ENCODE measurements at places on chromosomes 11 and 22.

- DNase-seq: no peak
These were observed 3.0 kb downstream of the PTPRCAP start for GRCh38 chr11:67434395-67434881.

DNA sequence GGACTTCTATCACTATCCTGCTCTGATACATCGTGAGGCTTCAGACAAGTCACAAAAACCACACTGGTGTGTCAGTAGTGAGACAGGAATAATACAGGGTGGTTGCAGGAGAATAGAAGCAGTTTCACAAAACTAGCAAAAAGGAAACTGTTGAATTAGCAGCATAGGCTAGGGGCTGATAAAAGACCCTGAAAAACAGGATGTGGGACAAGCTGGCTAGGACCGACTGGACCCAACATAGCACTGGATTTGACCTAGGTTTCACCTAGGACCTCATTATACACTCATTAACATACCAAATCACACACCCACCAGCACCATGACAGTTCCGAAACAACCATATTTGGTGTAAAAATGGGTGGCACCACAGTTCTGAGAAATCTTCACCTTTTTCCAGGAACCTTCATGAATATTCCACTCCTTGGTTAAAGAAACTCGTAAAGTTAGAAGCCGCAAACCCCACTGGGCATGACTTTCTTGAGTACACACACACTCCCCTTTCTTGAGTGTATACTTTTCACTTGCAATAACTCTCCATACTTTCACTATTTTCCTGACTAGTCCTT, 76.2 kb downstream of the SLC1A2 start:
- DNase-seq: no peak

GRCh38 chr11:115276191-115276590, 228.0 kb downstream of the CADM1 start:
- no peak for DNase-seq

DNA sequence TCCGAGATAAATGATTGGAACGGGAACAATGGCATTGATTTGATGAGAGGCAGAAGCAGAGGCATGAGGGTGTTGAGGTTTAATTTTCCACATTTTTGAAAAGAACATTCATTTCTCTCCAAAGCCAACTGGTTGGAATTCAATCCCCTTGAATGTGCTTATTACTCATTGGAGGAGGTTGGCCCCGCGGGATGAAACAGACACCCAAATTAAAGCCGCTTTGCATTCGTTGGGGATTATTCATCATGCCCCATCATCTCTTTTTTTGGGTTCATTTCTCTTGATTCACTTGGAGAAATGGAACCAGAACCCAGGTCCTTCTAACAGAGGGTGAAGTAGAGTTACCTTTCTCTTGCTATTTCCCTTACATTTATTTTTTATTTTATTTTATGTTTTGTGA, 47.6 kb upstream of the PARVG start:
- DNase-seq: no peak

- DNase-seq: no peak
These were observed 422.5 kb downstream of the TMEM135 start for GRCh38 chr11:87460279-87460678.

GRCh38 chr22:38401336-38402084, 53.5 kb downstream of the KCNJ4 start:
- DNase-seq: no peak

DNA sequence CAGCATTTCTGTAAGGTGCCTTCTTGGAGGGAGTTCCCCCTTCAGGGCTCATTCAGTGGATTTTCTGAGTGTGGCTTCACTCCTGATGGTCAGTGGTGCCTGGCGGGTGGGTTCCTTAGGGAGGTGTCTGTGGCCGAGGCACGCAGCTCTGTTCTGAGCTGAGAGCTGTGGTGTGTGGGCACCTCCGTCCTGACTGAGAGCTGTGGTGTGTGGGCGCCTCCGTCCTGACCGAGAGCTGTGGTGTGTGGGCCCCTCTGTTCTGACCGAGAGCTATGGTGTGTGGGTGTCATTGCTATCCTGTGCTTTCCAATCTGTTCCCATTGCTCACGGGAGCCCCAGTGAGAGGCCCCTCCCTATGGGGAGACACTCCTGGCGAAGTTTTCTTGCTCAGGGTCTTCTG, 39.8 kb downstream of the MUC6 start:
- no peak for DNase-seq

GRCh38 chr11:94855666-94856065, 87.5 kb downstream of the AMOTL1 start:
- no peak for DNase-seq

- no peak for DNase-seq
These were observed 72.5 kb downstream of the PACS1 start for GRCh38 chr11:66142370-66143263.

- no peak for DNase-seq
These were observed 8.7 kb downstream of the RASD2 start for GRCh38 chr22:35549328-35549727.

GRCh38 chr11:67054836-67055523, 1.7 kb upstream of the RHOD start:
- DNase-seq: no peak

DNA sequence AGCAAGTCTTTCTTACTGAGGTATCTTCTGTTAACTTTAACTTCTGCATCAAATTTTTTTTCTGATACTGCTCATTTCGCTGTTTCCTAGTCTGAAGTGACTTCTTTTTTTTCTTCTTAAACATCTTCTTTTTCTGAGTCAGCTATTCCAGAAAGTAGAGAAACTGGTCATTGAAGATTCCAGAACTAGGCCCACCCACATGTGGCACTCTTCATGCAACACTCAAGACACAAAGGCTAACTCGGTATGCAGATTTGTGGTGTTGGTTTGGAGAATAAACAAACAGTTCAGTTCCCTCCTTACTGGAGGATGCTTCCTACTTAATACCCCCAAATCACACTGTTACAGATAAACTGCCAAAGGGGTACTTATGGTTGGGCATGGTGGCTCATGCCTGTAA, 25.2 kb upstream of the MTCH2 start:
- DNase-seq: no peak

DNA sequence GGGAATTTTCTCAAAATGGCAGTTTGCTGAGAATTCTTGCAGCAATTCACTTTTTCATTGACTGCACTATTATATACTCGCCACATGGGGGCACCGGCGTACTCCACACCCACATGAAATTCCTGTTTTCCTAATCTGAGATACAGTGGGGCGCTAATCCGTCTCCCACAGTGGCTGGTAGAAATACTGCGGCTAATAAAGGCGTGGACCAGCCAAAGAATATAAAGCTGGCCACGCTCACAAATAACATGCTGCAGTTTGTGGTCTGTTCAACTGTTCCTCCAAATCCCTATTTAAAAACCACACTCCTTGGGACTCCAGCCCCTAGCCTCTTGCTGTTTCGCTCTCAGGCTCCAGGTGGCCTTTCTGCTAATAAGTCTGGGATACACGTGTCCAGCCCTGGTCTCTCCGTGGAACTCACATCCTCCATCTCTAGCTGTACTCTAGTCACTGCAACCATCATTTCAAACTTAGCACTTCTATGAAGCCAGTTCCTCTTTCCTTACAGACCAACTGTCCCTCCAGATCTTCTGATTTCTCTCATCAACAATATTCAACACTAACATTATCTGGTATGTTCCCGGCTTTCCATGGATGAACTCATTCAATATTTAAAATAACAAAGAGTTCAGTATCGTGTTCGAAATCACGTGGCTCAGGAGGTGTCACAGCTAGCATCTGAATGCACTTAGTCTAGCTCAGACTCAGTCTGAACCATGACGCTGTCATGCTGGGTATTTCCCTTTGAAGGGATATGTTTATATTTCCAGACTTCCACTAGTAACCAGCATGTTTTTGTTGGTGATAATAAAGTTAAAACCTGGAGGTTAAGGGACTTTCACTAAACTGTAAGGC, 22.0 kb downstream of the TBRG1 start:
- no peak for DNase-seq

GRCh38 chr11:79049741-79050179, 391.1 kb downstream of the TENM4 start:
- DNase-seq: no peak

- DNase-seq: no peak
These were observed 214.2 kb upstream of the ARHGAP42 start for GRCh38 chr11:100472727-100473389.

DNA sequence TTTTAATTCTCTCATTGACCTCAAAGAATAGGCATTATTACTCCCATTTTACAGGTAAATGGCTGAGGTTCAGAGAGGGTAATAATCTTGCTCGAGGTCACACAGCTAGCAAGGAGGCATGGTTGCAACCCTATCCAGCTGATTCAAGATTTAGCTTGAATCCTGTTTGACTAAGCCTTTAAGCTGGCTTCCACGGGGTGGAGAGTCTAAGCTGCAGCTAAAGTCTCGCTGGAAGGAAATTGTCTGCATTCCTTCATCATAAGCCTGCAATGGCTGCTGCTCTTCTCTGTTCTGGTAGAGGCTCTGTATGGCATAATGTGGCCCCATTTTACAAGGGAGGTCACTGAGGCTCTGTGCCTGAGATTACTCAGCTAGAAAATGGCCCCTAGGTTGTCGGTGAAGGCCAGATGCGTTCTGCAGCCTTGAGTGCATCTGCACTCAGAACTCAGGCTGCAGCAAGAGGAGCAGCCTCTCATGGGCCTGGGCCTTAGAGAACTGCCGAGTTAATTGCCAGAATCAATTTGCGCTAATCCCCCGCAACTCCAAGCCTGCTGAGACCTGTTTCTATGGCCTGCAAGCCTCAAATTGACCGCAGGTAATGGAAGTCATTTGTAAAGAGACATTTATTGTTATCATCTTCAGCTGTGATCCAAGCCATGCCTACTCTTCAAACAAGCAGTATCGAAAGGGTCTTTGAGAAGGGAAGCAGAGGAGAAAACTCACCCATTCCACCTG, 44.1 kb upstream of the SEZ6L start:
- DNase-seq: no peak

DNA sequence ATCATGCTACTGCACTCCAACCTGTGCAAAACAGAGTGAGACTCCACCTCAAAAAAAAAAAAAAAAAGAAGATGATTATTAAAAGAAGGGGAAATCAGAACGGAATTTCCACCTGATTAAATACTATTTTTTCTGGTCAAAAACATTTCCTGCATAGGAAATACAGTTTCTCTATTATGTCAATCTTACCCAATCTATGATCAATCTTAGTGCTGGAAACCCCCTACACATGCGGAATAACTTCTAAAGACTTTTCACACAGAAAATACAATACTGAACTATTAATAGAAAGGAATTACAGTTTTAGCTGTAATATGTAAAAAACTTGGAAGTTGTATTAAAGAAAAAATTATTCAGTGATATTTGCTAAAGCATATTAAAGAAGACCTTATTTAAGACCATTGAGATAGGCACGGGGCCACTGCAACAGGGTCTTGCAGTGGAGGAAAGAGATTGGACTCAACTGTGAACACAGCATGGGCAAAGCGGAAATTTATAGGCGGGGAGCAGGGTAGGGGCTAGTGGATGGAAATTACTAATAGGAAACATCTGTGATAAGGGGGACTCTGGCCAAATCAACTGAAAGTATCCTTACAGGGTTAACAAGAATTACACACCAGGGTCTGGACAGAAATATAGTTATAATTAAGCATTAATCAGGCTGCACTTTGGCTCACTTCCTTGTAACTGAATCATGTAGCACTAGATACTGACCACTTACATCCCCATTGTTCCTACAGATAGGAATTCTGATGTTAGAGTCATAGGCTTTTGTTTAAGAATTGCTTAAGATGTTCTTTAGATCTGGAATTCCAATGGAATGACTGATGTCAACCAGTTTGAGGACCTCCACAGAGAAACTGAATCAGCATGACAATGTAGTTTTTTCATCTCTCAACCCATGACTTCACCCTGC, 411.5 kb upstream of the DDI1 start:
- no peak for DNase-seq

- DNase-seq: no peak
These were observed 2.3 kb downstream of the GPHA2 start for GRCh38 chr11:64933213-64933934.

DNA sequence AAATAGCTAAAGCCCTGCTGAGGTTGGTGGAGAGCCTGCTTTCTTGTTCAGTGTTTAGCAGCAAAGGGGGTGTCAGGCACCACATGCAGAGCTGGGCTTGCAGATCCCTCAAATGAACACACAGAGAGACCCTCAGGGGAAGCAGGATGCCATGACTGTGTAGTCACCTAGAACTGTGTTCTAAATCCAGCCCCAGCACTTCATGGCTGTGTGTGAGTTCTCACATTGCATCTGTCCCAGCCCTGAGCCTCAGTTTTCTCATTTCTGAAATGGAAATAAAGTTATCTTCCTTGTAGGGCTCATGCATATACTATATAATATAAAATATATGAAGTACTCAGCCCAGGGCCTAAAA, 47.1 kb downstream of the CWC15 start:
- DNase-seq: no peak

- DNase-seq: no peak
These were observed 1.3 kb downstream of the PPP1R14B start for GRCh38 chr11:64245401-64245796.

- DNase-seq: no peak
These were observed 11.3 kb upstream of the BACE1-AS start for GRCh38 chr11:117279711-117280376.

- no peak for DNase-seq
These were observed 24.9 kb downstream of the NADSYN1 start for GRCh38 chr11:71477641-71478527.

GRCh38 chr11:10906521-10906920, 48.7 kb upstream of the ZBED5 start:
- DNase-seq: no peak

DNA sequence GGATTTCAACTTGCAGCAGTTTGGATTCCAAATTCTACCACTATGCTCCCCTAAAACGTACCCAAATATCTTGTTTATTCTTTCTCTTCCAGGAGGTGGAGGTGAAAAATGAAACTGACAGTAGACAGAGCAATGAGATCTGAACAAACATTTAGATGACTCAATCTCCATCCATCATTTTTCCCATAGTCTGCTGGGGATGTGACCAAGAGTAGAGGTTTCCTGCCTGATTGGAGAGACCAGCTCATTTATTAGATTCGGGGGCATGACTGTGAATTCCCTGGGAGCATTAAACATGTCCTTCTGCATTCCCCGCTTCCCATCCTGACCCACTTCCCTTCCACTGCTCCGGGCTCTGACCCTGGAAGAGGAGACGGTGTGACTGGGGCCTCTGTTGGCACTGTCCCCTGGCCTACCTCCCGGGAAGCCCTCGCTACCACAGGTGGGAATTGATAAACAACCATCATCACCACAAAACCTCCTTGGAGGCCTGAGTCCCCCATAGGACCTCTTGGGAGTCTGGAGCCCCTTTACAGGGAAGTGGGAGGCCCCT, 20.3 kb downstream of the DKK3 start:
- DNase-seq: no peak

GRCh38 chr11:80155412-80156017, 714.7 kb upstream of the TENM4 start:
- DNase-seq: no peak

GRCh38 chr11:41246399-41246745, 213.1 kb downstream of the LRRC4C start:
- no peak for DNase-seq

DNA sequence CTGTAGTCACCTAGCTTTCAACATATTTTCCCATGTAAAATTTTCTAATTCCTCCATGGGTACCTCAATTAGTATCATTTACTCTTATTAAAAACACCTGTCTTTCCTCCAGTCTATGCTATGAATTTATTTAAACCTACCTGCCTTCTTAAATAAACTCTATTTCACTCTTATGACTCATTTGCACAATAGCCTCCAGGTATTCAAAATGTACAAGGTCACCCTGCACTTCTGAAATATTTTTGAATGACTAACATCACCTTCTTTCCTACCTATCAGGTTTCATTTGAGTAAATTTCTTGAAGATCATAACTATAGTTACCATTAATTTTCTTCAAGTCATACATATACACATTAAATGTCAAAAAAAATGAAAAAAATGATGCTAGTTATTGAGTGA, 939.7 kb downstream of the DLG2 start:
- DNase-seq: no peak

- peak; percentile 30 for DNase-seq
These were observed 33.8 kb downstream of the CAPN1 start for GRCh38 chr11:65215441-65216076.
